Activated CD4-positive, alpha-beta T cell treated with anti-CD3 and anti-CD28 coated beads, Interleukin-2, amount 50 U/mL, for 16 hours (primary cell): ENCODE measurements at places on chromosomes 5 and 9.

- no peak for DNase-seq
These were observed 52.2 kb downstream of the SLC36A1 start for GRCh38 chr5:151499501-151500035.

GRCh38 chr5:52378237-52378636 is 409.5 kb upstream of the ITGA1 start:
- no peak for DNase-seq

- DNase-seq: no peak
These were observed 42.7 kb downstream of the NDUFS4 start for GRCh38 chr5:53603009-53603687.

- DNase-seq: no peak
These were observed 98.3 kb downstream of the MRPL36 start for GRCh38 chr5:1701216-1701864.

- DNase-seq: no peak
These were observed 47.8 kb downstream of the WWC1 start for GRCh38 chr5:168339109-168339771.

GRCh38 chr5:10352430-10353240 is 860 bp upstream of the MARCHF6 start:
- peak; percentile 25 for DNase-seq

GRCh38 chr9:6711403-6711802 is 46.4 kb upstream of the KDM4C start:
- DNase-seq: no peak

GRCh38 chr9:87885484-87886189 is 3.0 kb downstream of the SPATA31E1 start:
- DNase-seq: no peak
